ENCODE measurements at places on chromosomes 11 and 22.

DNA sequence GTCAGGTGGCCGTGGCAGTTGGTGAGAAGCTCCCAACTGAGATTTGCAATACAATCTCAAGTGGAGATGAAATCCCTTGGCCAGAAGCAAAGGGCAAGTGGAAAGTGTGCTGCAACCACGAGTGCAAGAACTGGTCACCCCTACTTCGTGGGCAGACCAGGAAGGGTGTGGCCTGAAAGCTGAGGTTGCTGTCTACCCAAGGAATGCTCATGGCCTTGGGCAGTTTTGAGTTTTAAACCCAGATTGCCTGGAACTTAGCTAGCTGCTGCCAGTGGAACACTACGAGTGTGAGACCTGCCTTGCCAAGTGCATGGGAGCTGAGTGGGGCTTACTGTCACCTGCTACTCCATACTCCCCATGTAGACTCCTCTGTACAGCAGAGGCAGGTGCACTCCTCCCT is 113.3 kb upstream of the FAT3 start:
- no peak for DNase-seq

DNA sequence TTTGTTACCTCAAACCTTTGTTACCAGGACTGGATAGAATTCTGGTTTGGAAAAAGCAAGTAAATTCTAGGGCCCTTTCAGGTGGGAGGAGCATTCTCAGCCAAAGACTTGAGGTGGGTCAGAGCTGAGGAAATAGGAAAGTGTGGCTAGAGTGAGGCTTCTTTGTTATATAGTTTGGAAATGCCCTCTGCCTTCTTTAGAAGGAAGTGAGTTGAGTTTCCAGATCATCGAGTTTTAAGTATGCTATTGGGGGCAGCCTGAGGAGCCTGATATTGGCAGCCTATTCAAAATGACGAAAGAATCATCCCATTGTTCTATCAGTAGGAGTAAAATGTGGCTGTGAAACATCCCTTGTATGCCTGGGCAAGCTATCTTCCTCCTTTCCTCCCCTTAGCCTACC is 134.1 kb downstream of the ARHGAP42 start:
- no peak for DNase-seq

- DNase-seq: no peak
Measured at GRCh38 chr11:116065986-116066385, 561.8 kb upstream of the CADM1 start.

DNA sequence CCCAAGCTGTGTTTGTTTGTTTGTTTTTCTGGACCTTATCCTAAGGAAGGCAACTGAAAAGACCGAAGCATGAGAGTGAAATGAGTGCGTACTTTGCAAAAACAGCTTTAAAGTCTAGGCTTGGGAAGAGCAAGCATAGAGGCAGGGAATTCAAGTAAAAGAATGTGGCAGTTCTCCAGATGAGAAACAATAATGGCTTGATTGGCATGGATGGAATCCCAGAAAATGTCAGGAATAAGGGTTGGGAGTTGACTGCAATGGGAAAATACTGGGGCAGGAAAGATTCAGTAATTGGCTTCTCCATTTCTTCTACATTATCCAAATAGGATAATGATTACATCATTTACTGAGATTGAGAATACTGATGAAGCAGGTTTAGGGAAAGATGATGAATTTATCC is 17.5 kb downstream of the SAAL1 start:
- no peak for DNase-seq

DNA sequence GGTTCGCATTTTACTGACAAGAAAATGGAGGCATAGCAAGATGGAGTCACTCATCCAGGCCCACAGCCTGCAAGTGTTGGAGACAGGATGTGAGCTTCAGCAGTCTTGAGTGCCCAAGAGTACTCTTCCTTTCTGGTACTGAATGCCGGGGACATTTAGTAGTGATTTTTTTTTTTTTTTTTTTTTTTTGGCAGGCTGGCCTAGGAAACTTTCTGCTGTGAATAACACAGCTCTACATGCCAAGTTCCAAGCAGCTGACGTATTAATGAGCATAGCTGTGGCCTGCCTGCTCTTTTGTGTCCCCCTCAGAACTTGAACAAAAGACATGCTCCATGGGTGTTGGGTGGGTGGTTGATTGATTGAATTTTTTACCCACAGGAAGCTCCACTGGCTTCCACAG is 195.5 kb upstream of the CADM1 start:
- no peak for DNase-seq

GRCh38 chr11:133714471-133715375 is 130.6 kb downstream of the SPATA19 start:
- no peak for DNase-seq

GRCh38 chr11:65615950-65616574 is 486 bp downstream of the PCNX3 start:
- peak; percentile 32 for DNase-seq

DNA sequence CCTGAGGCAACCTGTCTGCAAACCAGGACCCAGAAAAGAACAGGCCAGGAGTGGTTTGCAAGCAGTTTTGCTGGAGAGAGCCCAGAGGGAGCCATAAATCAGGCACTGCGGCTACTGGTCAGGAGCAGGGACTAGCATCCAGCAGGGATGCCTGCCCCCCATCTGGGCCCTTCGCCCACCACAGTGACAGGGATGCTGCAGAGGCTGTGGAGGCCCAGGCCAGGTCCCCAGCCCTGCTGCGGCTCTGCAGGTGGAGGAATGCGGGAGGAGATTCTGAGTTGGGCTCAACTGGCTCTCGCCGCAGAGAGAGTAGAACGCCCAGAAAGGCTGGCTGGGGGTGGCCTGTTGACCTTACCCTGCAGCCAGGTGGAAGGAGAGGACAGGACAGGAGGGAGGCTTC is 16.4 kb upstream of the NEFH start:
- no peak for DNase-seq

- DNase-seq: no peak
Measured at GRCh38 chr22:44390613-44390970, 77.8 kb upstream of the SHISAL1 start.

Data from hematopoietic multipotent progenitor cell treated with erythropoietin and hydrocortisone succinate and interleukin-3 and kit ligand, for 8 days (in vitro differentiated cells).